ENCODE measurements at places on chromosomes 11 and 22.

DNA sequence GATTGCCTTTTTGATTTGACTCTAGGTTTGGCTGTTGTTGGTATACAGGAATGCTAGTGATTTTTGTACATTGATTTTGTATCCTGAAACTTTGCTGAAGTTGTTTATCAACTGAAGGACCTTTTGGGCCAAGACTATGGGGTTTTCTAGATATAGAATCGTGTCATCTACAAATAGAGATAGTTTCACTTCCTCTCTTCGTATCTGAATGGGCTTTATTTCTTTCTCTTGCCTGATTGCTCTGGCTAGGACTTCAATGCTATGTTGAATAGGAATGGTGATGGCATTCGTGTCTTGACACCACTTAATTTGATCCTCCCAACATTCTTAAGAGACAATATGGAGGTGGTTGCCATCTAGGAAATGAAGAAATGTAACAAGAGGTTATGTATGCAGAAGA, 388.1 kb upstream of the API5 start:
- no peak for DNase-seq

DNA sequence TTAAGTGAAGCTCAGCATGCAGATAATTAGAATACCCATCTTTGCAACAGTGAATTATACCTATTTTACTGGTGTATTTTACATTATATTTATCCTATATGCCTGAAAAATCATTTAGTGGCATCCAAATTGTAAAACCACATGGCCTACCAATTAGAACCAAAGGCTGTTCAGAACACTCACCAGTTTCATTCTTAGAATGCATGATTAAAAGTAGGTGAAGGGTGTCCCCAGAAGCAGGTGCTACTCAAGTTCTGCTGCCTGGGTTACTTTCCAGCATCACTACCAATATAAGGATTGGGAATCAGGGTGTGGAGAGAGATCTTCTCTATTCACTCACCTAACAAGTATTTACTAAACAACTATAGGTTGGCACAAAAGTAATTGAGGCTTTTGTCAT, 103.3 kb downstream of the SGSM3 start:
- DNase-seq: no peak

DNA sequence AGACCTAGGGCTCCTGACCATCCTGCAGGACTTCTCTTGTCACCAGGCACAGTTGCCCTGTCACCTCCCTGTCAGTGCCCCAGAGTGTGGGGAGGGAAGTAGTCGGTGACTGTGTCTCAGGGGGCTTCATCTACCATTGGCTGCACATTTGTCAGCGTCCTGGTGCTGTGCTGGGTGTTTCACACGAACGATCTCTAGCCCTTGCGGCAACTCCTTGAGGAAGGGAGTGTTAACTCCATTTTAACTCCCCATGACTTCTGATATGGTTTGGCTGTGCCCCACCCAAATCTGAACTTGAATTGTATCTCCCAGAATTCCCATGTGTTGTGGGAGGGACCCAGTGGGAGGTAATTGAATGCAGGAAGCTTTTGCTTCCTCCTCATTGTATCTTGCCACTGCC, 7.1 kb downstream of the TSKU start:
- no peak for DNase-seq

GRCh38 chr11:133681901-133682300, 149.6 kb upstream of the OPCML start:
- no peak for DNase-seq

- no peak for DNase-seq
Measured at GRCh38 chr11:44611088-44611487, 45.6 kb downstream of the CD82 start.

DNA sequence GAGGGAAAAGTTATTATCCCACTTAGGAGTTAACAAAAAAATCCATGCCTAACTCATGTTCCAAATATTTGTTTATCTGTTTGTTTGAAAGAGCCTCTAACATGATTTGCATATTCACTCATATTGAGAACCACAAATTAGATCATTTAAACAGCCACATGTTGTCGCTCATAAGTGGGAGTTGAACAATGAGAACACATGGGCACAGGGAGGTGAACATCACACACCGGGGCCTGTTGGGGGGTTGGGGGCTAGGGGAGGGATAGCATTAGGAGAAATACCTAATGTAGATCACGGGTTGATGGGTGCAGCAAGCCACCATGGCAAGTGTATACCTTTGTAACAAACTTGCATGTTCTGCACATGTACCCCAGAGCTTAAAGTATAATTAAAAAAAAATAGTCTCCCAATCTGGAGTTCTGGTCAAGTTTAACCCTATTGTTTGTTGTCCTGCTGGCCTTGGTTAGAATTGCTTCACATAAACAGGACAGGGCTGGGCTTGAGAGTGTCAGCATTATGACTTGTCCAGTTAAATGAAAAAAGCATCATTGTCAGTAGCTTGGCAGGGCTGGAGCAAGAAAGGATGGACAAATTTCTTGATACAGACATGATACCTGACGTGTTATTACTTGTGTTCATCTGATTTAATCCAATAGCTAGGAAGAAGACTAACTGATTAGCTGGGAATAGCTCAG, 57.8 kb upstream of the PSMA1 start:
- no peak for DNase-seq

All from activated effector memory CD4-positive, alpha-beta T cell treated with anti-CD3 and anti-CD28 coated beads, Interleukin-2, amount 50 U/mL, for 16 hours (primary cell).